ENCODE measurements at places on chromosomes 4 and X.

- DNase-seq: peak; percentile 56
Measured at GRCh38 chrX:137194164-137194563, 160.4 kb upstream of the GPR101 start.

- no peak for DNase-seq
Measured at GRCh38 chr4:123090886-123091285, 168.5 kb upstream of the NUDT6 start.

DNA sequence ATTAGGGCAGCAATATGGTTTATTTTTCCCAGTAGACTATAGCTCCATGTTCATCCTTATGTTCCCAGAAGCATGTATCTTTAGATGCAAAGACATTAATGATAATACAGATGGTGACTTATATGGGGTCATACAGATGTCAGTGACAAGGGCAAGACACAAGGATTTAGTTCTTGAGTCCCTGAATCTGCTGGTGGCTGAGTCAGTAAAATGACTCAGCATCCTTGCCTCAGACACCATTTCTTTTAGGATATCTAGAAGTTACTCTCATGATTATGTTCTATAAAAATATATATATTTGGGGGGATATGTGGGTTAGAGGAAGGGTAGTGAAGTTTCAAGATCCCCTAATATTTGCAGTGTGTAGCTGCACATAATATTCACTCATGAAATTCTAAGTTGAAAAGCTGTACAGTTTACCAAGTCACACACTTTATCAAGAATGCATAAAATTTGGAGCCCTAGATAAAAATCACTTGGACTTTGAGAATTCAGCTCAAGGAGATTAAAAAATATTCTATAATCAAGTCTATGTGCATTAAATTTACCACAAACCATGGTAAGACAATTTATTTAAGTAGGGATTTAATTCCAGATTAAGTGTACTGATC is 101.9 kb downstream of the LNX1 start:
- DNase-seq: no peak

- peak; percentile 62 for DNase-seq
Measured at GRCh38 chr4:184826691-184827270, 1.0 kb upstream of the ACSL1 start.

DNA sequence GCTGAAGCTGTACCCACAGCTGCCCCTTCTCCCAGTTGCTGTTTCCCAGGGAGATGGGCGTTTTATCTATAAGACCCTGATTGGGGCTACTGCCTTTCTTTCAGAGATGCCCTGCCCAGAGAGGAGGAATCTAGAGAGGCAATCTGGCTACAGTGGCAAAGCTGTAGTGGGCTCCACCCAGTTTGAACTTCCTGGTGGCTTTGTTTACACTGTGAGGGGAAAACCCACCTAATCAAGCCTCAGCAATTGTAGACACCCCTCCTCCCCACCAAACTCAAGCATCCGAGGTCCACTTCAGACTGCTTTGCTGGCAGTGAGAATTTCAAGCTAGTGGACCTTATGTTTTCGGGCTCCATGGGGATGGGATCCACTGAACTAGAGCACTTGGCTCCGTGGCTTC is 240.4 kb upstream of the AFF2 start:
- no peak for DNase-seq

DNA sequence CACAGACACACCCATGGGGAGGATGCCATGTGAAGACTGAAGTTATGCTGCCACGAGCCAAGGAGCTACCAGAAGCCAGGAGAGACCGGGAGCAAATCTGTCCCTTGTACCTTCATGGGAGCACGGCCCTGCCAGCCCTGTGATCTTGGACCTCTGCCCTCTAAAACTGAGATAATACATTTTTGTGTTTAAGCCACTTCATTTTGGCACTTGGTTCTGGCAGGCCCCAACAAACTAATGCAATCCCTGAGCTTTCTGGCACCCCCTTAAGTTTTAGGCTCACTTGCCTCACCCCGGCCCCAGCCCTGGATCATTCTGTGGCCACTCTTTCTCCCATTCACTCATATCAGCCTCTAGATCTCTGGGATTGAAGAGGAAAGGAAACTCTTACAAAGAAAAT is 35.4 kb downstream of the SEL1L3 start:
- DNase-seq: no peak

- DNase-seq: no peak
Measured at GRCh38 chrX:35809781-35810180, 11.6 kb downstream of the MAGEB16 start.

Data from NCI-H1092 treated with DMSO at 0.1 percent for 48 hours (cell line).